RCC 7860 (cell line): ENCODE measurements at places on chromosomes 12 and 14.

DNA sequence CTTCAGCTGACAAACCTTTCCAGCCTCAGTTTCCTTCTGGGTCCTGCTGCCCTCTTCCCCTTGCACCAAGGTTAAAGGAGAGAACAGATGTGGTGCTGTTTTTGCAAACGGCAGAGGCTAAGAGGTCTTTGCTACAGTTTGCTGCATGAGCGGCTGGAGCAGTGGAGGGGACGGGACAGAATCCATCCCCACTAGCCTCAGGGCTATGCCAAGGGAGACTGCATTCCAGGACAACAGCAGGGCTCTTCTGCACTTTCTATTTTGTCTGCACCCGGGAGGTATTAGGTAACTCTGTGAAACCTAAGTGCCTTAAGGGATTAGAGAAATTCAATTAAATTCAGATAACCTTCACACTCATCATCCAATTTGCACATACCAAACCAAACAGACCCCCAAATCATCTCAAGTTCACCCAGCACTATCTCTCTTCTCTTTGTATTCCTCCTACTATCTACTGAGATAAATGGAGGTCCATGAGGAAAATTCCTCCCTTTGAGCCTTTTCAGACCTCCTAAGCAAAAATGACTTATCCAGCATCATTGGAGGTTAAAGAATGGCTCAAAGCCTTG is 103.8 kb upstream of the VRK1 start:
- DNase-seq = no peak

GRCh38 chr12:104958805-104959334 is 780 bp upstream of the SLC41A2 start:
- peak; percentile 73 for DNase-seq

GRCh38 chr12:52921488-52922165 is 16.8 kb upstream of the KRT8 start:
- DNase-seq = no peak

- peak; percentile 45 for DNase-seq
These were observed 34.4 kb downstream of the BMAL2 start for GRCh38 chr12:27367078-27367477.

DNA sequence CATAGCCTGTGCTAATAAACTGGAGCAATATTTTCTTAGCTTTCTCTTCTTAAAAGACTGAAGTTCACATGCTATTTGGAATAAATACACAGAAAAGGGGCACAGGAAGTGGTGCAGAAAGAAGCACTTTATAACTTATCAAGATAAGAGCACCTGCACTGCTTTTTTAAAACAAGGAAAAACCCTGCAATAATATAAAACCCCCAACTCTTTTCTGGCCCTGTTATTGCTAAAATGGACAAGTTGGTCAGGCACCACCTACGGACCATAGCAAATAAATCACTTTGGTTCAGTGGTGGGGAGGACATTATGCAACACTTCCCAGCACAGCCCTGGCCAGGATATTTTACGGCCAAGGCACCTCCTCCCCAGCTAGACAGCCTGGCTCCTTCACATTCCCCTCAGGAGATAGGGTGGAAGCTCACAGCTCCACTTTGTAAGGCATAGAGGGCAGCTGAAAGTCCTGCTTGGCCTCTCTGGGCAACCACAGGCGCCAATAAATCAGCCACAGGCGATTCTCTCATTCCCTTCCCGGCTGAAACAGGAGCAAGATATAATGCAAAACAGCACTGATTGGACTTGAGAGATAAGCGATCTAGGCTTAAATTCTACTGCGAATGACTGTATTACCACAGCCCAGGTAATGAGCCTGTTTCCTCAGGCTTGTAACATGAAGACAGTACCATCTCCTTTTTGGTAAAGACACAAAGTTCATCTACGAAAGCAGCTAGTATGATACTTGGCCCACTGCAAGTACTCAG is 2.0 kb downstream of the ZBTB25 start:
- peak; percentile 69 for DNase-seq

GRCh38 chr12:47189728-47190127 is 110.0 kb upstream of the AMIGO2 start:
- no peak for DNase-seq

- DNase-seq = no peak
These were observed 26.2 kb downstream of the SLC4A8 start for GRCh38 chr12:51450806-51451205.

GRCh38 chr12:16307856-16308475 is 30.5 kb upstream of the SLC15A5 start:
- no peak for DNase-seq

DNA sequence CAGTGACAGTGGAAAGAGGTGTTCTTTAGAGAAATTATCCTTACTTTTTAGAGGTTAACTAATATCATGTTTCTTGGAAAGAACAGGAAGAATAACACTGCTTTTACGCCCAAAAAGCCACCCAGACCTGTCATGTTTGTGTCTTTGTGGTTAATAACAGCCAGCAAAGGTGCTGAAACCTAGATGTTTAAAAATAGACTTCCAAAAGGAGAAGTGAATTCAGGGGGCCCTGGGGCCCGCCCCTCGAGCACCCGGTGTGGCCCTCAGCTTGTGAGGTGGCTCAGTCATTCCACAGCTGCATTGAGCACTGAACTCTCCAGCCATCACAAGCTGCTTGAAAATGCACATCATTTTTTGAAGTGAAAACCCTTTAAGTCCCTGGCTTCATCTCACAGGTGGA is 20.8 kb upstream of the AMN start:
- no peak for DNase-seq

- DNase-seq = no peak
These were observed 130.5 kb downstream of the SLC41A2 start for GRCh38 chr12:104827587-104827986.

- DNase-seq = no peak
These were observed 4.1 kb downstream of the TPH2 start for GRCh38 chr12:71942703-71943102.

GRCh38 chr12:65501093-65501621 is 222.7 kb downstream of the MSRB3 start:
- DNase-seq = no peak
